ENCODE measurements at places on chromosomes 1 and 21.

DNA sequence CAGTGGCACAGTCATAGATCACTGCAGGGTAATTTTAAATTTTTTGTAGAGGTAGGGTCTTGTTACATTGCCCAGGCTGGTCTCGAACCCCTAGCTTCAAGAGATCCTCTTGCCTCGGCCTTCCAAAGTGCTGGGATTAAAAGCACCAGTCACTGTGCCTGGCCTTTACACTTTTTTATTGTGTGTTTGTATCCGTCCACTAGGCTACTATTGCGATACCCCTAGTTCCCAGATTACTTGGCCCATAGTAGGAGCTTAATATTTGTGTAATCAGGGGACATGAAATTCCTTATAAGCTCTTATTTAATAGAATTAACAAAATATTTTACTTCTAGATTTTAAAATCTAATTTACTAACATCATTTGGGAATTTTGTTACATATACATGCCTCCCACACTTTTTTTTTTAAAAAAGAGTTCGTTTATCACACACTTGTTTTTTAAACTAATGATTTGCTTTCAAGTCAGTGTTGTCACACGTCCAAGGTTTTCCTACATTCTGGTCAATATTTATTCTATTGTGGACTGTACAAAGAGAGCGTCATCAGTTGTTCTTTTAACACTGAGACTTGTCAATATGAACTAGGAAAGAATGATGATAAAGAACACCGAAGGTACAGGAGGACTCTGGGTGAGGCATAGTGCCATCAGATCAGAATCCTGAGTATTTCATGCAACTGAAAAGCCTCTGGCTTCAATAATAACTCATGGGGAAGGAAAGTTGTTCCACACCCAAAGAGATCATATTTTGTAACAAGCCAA lies 63.7 kb downstream of the LEPR start:
- DNase-seq = no peak

GRCh38 chr1:6538956-6539355 lies 15.4 kb downstream of the NOL9 start:
- DNase-seq = no peak

GRCh38 chr1:46623743-46624644 lies 7.4 kb upstream of the MOB3C start:
- no peak for DNase-seq

DNA sequence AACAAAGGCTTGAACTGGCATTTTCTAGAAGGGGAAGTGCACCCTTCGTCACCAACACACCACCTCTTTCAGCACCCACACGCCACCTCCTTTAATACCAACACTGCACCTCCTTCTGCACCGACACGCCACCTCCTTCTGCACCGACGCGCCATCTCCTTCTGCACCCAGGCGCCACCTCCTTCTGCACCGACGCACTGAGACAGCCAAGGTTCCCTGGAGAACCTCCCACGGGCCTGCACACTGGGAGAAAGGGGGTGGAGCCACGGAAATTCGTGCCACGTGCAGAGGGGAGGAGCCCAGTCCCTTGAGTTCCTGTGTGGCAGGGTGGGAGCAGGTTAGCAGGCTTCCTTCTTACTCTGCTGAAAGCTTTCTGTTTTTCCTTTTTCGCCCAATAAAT lies 327.9 kb upstream of the C1orf174 start:
- DNase-seq = no peak

GRCh38 chr1:228753786-228754360 lies 18.6 kb downstream of the RHOU start:
- DNase-seq = no peak

DNA sequence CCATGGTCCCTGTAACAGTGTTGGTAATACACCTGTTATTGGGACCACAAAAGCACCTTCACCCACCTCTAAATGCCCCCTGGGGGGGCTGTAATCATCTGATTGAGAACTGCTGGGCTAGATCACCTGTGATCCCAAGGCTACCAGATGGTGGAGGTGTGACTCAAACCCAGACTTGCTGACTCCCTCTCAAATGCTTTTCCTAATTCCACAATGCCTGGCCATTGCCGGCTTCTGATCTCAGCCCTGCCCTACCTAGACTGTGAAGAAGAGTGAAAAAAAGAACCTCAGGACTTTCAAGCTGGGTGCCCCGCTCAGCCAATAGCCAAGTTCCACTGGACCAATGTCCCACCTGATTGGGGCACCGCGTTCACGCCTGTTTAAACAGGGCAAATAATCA lies 9.6 kb downstream of the TMEM9 start:
- DNase-seq = no peak

- DNase-seq = no peak
Observed at GRCh38 chr1:54493608-54494007, 54.4 kb upstream of the ACOT11 start.

- no peak for DNase-seq
Observed at GRCh38 chr1:23624440-23624839, 65.1 kb upstream of the ID3 start.

- DNase-seq = no peak
Observed at GRCh38 chr1:32208469-32208868, 420 bp upstream of the DCDC2B start.

- DNase-seq = no peak
Observed at GRCh38 chr1:229209386-229209785, 61.5 kb upstream of the RAB4A start.

- DNase-seq = no peak
Observed at GRCh38 chr1:78950826-78951225, 55.7 kb downstream of the ADGRL4 start.

- no peak for DNase-seq
Observed at GRCh38 chr1:197181982-197182381, 35.5 kb upstream of the ASPM start.

DNA sequence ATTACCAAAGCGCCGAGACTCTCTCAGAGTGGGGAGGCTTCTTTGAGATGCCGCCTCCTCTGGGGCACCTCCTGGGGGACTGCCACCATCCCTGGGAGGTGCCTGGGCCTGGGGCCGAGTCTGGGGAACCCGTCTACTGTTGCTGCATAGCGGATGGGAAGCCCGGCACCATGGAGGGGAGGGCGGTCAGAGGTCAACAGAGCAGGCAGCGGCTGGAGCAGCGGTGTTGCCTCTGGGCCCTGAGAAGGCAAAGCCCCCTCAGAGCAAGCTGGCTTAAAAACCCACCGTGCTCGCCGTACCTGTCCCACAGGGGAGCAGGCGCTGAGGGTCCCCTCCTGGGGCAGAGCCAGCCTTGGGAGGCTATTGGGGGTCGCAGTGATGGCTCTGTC lies 62.0 kb downstream of the ARHGEF16 start:
- no peak for DNase-seq

DNA sequence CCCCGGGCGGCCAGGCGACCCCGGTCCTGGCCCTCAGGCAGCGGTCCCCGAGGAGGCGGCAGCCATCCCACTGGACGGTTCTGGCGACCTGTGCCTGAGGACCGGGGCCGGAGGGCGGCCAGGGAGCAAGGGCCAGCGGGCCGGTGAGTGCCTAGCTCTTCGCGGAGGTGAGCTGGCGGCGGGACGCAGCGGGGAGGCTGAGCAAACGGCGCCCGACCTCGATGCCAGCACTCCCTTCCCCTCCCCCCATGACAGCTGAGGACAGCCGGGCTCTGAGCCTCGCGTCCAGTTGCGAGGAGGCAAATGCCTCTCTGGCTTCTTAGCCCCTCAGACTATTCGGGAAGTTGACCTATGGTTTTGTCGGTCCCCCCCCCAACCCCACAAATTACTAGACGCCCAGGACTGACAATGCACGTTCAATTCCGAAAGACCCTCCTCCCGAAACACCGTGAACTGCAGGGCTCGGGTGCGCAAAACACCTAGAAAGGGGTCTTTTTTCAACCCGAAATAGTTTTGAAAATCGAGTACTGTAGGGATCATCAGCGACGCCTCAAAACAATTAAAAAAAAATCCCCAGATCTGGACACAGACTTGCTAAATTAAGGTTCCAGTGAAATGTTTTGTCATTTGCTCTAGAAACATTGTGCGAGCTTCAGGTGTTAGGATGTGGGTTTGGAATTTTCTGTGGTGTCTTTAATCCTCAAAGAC lies 8.3 kb downstream of the CDKN2C start:
- no peak for DNase-seq

DNA sequence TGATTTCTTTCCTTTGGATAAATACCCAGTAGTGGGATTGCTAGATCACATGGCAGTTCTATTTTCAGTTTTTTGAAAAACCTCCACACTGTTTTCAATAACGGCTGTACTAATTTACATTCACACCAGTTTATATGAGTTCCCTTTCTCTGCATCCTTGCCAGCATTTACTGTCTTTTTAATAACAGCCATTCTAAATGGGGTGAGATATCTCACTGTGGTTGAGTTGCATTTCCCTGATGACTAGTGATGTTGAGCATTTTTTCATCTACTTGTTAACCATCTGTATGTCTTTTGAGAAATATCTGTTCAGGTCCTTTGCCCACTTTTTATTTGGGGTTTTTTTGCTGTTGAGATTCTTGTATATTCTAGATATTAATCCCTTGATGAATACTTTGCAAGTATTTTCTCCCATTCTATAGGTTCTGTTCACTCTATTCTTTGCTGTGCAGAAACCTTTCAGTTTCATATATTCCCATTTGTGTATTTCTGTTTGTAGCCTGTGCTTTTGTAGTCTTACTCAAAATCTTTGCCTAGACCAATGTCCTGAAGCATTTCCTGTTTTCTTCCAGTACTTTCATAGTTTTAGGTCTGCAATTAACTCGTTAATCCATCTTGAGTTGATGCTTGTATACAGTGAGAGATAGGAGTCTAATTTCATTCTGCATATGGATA lies 7.3 kb downstream of the HENMT1 start:
- no peak for DNase-seq

GRCh38 chr1:94037392-94038229 lies 83.3 kb downstream of the ABCA4 start:
- DNase-seq = no peak

DNA sequence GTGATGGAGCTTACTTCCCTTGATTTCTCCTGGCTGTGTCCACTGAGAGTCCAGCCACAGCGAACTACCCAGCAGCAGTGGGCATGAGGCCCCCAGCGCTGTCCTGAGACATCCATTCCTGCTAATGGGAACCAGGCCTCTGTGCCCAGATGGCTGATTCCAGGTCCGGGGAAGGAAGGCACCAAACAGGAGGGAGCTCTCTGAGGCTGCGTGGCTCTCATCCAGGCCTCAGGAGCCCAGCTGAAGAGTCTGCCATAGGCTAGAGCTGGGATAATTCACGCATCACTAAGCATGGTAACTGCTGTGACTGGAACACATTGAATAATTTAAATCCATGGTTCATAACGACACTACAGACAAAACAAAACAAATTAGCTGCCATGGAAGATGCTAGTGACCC lies 24.7 kb upstream of the LRRC47 start:
- no peak for DNase-seq

DNA sequence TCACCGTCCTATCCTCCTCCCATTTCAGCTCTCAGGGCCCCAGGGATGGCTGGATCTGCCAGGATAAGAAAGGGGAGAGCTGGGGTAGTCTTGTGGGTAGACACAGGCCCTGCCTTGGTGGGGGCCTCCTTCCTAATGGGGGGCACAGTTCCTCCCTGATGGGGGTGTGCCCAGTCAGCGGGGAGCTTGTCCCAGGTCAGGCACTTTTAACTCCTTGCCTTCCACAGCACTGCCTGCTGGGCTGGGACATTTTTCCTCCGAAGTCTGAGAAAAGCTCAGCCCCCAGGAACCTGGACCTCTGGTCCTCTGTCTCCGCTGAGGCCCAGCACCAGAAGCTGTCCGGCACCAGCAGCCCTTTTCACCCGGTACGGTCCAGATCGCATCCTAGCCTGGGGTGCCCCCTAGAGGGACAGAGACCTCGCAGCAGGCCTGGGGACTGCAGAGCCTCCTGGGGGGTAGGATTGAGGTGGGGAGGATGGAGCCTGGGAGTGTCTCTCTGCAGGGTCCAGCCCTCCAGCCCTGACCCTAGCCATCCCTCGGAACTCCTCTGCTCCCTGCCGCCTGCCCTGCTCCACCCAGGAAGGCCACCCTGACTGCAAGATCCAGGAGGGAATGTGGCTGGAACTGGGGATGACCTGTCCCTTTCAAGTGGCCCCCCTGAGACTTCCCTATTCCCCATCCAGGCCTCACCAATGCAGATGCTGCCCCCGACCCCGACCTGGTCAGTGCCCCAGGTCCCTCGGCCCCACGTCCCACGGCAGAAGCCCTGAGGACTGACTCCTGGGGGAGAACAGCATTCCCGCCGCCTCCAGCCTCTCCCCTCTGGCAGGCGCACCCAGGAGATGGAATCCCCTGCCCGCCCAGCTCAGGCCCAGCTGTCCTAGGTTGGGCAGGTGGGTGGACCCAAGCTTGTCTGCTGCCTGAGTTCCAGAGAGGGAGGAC lies 12.0 kb downstream of the MIIP start:
- no peak for DNase-seq

- DNase-seq = peak; percentile 51
Observed at GRCh38 chr1:205335692-205336091, 14.1 kb upstream of the NUAK2 start.

DNA sequence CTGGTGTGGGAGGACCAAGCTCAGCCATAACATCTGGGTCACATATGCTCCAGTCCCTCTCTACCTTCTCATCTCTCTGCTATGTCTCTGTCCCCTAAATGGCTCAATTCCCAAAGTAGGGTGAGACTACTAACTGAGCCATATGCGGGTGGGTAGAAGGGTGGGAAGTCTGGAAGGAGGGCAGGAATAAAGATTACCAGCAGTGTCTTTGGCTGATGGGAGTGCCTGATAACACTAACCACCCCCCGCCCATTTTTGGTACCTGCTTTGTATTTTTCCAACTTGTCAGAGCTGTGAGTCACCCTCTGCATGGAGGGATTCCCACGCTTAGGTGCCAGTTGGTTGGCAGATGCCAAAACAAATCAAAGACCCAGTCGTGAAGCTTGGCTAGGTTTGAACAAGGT lies 14.9 kb upstream of the SSBP3 start:
- no peak for DNase-seq

DNA sequence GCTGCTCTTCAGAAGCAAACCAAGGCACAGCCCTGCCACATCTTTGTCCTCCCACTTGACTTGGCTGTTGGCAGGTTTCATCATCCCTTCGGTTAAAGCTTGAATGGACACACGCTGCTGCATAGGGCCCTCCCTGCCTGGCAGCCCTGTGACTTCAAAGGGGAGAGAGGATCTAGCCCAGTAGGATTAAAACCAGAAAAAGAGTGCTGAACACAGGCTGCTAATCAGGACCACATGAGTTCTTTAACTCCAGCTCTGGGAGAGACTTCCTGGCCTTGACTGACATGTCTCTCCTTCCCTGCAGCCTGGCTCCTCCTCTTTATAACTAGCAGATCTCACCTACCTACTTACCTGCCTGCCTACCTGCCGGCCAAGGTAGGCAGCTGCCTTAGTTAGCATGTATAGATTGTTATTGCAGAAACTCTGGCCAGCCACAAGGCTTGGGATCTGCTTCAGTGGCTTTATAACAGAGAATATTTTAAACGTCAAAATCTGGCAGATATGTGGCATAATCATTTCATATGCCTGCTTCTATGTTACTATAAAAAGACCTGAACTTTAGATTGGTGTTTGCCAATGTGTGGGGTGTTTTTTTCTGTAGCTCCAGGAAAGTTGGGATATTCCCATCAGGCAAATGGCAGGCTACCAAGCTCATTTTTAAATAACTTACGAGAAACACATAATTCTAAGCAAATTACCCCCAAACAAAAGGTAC lies 49.4 kb downstream of the ERG start:
- DNase-seq = no peak

DNA sequence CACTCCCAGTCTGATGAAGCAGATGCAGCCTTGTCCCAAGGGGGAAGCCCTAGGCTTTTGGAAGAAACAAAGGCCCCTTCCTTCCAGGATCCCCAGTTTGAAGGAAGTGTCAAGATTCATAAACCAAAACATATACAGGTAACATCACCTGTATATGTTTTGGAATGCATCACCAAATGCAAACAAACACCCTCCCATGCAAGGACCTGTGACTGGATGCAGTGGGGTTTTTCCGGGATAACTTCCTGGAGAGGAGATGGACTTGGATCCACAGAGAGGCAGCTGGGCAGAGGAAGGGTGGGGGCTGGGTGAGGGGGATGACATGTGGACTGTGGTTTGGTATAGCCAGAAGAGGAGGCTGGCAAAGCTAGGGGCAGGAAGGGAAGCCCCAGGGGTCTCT lies 1.5 kb upstream of the PLA2G2F start:
- DNase-seq = no peak

Measured in activated CD4-positive, CD25-positive, alpha-beta regulatory T cell treated with anti-CD3 and anti-CD28 coated beads, Interleukin-2, amount 50 U/mL, for 16 hours (primary cell).